A549 treated with RU486 at 1 μM for 4 hours (cell line): ENCODE measurements at places on chromosomes 12 and 14. TPM values are rescaled to one million over a fixed set of nuclear protein-coding genes. Genes with fewer than 3 reads are reported as not detected.

The VRTN gene
- not detected in 5 replicates for total RNA-seq

The DIO3 gene
- 0.12 TPM in 1 of 5 replicates, not detected in the others for total RNA-seq

The STON2 gene
- 0.79 to 1.1 TPM (median 0.90 TPM) in 5 replicates for total RNA-seq

The KIF26A gene
- total RNA-seq: 1.7 to 4.1 TPM (median 2.8 TPM) in 5 replicates

The C12orf42 gene
- total RNA-seq: 0.12 TPM in 1 of 5 replicates, not detected in the others

The GLIPR1L2 gene
- 0.14 to 0.41 TPM (median 0.18 TPM) in 4 of 5 replicates, not detected in the other for total RNA-seq

The TAS2R14 gene
- 0.38 to 0.81 TPM (median 0.73 TPM) in 5 replicates for total RNA-seq

The ZNF140 gene
- 8.7 to 10.2 TPM (median 9.2 TPM) in 5 replicates for total RNA-seq

The MYL2 gene
- total RNA-seq: 0.25 to 0.27 TPM in 2 of 5 replicates, not detected in the others

The BCL2L2 gene
- 18.6 to 22.7 TPM (median 21.0 TPM) in 5 replicates for total RNA-seq

The C14orf119 gene
- 79.6 to 113 TPM (median 107 TPM) in 5 replicates for total RNA-seq

The MYO1H gene
- not detected in 5 replicates for total RNA-seq

The KRT78 gene
- 0.08 TPM in 1 of 5 replicates, not detected in the others for total RNA-seq
